NCI-H187 (cell line): ENCODE measurements at places on chromosomes 6 and 20.

DNA sequence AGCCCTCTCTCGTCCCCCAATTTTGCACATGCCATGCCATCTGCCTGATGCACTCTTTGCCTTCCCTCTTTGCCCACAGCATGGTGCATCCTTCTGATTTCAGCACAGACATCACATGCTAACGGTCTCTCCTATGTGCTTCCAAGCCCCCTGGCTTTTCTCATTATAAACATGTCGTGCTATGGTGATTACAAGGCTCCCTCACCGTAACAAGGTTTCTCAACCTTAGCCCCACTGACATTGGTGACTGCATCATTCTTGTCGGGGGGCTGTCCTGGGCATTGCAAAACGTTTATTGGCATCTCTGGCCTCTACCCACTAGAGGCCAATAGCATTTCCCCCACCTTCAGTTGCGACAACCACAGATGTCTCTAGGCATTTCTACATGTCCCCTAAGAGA, 187.2 kb downstream of the TFAP2C start:
- DNase-seq = no peak

DNA sequence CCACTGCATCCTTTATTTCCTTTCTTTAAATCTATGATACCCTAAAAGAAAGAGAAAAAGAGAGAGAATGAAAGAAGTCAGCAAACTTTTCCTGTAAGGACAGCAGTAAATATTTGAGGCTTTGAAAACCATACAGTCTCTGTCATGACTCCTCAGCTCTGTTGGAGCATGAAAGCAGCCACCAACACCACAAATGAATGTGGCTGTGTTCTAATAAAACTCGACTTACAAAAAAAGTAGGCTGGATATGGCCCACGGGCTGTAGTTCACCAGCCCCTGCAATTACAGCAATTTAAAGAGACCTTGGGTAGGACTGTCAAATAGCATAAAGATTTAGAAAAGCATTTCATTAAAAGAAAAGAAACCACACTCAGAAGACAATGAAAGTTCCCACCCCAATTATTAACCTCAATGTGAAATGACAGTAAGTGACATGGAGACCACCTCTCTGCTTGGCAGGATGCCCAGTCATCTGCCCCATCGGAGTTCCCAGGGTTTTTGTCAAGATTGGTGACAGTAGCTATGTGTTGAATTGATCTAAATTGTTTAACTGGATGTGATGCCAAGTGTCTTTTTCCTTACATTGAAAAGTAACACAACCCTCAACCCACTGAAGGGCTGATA, 50.9 kb downstream of the TNFRSF21 start:
- no peak for DNase-seq

DNA sequence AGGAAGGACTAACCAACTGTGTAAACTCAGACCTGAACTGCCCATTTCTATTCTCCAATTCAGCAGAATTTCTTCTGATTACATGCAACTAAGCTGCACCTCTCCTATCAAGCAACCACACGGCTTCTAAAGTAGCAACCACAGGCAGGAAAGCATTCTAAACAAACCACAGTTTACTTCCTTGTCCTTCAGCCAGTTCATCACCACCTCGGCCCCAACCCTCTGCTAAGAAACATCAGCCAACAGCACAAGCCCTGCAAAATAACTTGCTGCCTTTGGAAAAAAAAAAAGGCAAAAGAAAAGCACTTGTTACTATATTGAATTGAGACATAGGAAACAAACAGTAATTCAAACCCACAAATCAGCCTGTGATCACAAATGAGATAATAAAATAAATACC, 140.3 kb downstream of the NFATC2 start:
- DNase-seq = no peak

DNA sequence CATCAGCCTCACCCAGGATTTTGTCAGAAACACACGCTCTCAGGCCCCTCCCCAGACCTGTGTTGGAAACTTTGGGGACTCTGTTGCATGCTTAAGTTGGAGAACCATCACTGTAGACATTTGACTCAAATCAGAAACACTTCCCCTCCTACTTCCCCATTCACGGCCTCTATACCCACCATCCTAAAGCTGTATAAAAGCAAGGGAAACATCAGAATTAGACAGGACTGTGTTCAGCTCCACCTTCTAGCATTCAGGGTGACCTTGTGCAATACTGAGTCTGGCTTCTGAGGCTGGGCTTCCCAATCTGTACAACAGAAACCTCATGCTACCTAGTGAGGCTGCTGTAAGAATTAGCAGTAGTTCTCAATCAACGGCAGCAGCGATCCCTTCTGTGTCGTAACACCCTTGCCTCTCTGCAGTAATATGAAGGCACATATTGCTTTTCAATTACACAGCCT, 252.3 kb downstream of the LY86 start:
- DNase-seq = no peak

GRCh38 chr6:29466241-29466640, 9.3 kb downstream of the OR2H1 start:
- DNase-seq = no peak

GRCh38 chr6:7373739-7374138, 15.8 kb downstream of the CAGE1 start:
- no peak for DNase-seq

- no peak for DNase-seq
Measured at GRCh38 chr20:48786951-48787705, 40.7 kb downstream of the PREX1 start.

DNA sequence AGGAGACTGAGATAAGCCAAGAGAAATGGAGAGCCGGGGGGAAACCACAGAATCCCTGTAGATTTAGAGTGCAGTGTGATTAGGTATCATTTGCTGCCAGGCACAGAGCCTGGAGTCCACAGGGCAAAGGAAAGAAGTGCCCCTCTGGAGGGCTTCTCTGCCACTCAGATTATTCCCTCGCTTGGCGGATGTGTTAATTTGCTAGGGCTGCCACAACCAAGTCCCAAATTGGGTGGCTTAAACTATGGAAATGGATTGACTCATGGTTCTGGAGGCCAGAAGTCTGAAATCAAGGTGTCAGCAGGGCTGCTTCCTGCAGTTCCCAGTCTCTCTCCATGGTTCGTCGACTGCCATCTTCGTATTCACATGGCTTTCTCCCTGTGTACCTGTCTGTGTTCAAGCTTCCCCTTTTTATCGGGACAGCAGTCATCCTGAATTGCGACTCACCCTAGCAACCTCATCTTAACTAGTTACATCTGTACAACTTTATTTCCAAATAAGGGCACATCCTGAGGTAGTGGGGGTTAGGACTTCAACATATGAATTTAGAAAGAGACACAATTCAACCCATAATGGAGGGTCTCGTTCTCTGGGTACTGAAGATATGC, 122.2 kb downstream of the ANKRD60 start:
- no peak for DNase-seq

GRCh38 chr6:98627129-98627775, 207.1 kb upstream of the POU3F2 start:
- DNase-seq = no peak

DNA sequence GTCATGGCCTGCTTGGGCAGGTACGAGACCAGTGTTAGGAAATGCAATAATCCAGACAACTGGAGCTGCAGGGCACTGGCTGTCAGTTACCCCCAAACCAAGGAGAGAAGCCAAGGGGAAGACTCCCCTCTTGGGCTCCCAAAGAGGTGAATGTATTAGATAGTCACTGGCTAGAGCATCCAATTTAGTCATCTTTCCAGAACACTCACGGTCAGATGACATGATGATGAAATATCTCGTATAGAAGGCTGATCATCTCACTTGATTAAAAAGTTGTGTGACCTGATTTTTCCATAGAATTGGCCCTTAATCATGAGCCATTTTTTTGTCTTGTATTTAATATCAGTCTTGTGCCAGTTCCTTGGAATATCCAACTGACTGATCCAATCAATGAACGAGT, 40.7 kb downstream of the SLC22A3 start:
- no peak for DNase-seq

GRCh38 chr6:41284726-41285125, 1.8 kb downstream of the TREM1 start:
- DNase-seq = no peak

- no peak for DNase-seq
Measured at GRCh38 chr6:45920819-45921511, 94.7 kb downstream of the CLIC5 start.

- no peak for DNase-seq
Measured at GRCh38 chr6:41598670-41599014, 39.6 kb upstream of the MDFI start.

GRCh38 chr6:17633465-17634188, 33.5 kb downstream of the FAM8A1 start:
- no peak for DNase-seq

- no peak for DNase-seq
Measured at GRCh38 chr6:167079853-167080297, 43.0 kb upstream of the CCR6 start.

DNA sequence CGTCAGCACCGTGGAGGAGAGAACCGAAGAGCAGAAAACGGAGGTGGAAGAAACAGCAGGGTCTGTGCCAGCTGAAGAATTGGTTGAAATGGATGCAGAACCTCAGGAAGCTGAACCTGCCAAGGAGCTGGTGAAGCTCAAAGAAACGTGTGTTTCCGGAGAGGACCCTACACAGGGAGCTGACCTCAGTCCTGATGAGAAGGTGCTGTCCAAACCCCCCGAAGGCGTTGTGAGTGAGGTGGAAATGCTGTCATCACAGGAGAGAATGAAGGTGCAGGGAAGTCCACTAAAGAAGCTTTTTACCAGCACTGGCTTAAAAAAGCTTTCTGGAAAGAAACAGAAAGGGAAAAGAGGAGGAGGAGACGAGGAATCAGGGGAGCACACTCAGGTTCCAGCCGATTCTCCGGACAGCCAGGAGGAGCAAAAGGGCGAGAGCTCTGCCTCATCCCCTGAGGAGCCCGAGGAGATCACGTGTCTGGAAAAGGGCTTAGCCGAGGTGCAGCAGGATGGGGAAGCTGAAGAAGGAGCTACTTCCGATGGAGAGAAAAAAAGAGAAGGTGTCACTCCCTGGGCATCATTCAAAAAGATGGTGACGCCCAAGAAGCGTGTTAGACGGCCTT, 41.6 kb downstream of the ZBTB2 start:
- DNase-seq = no peak

- no peak for DNase-seq
Measured at GRCh38 chr6:9307786-9308185, 872.4 kb upstream of the SLC35B3 start.

- DNase-seq = peak; percentile 56
Measured at GRCh38 chr6:157763129-157763903, 59.7 kb upstream of the SNX9 start.

GRCh38 chr6:150600301-150601017, 774 bp downstream of the PLEKHG1 start:
- DNase-seq = peak; percentile 65

GRCh38 chr6:148342350-148343046, at the start of gene SASH1:
TSS of gene SASH1 (plus strand) at chr6:148342838. CDS start at chr6:148343068, 230 bp downstream.
- DNase-seq = peak; percentile 52

GRCh38 chr20:38203337-38203980, 38.4 kb upstream of the TGM2 start:
- no peak for DNase-seq

DNA sequence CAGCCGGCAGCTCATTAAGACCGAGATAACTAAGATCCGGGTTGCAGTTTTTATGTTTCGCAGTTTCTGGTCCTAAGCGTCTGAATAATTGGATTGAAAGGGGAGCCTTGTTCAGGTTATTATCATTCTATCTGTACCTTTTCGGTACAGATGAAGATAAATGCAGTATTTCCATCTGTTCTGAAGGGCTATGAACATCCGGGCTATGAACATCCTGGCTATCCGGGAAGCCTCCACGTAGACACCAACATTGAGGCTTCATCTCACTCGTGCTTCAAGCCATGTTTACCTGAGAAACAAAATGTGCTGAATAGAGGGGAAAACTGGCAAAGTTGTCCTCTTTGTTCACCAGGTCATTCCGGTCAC, 399 bp upstream of the REPS1 start:
- no peak for DNase-seq

DNA sequence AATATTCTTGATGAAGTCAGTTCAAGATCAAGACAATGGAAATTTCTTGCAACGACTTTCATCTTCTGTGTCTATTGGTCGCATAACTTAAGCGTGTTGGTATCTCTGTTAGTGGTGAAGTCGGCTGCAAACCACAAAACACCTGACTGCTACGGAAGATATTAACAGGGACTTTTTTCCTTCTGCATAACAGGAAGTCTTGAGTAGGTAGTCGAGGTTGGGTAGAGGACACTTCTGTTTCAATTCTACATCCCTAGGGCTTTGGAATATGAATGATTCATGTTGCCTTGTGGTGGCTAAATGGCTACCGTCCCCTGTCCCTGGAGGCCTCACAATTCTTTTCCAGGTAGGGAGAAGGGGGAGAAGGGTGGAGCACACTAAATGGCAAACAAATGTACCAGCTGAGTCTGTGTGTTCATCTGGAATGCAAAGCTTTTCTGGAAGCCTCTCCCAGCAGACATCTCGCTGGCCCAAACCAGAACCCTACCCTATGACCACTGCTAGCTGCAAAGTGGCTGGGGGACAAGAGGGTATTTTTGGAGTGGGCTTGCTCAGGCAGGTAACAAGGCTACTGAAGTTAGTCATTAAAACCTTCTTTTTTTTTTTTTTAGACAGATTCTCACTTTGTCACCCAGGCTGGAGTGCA, 34.6 kb upstream of the NKX2-2 start:
- DNase-seq = no peak

DNA sequence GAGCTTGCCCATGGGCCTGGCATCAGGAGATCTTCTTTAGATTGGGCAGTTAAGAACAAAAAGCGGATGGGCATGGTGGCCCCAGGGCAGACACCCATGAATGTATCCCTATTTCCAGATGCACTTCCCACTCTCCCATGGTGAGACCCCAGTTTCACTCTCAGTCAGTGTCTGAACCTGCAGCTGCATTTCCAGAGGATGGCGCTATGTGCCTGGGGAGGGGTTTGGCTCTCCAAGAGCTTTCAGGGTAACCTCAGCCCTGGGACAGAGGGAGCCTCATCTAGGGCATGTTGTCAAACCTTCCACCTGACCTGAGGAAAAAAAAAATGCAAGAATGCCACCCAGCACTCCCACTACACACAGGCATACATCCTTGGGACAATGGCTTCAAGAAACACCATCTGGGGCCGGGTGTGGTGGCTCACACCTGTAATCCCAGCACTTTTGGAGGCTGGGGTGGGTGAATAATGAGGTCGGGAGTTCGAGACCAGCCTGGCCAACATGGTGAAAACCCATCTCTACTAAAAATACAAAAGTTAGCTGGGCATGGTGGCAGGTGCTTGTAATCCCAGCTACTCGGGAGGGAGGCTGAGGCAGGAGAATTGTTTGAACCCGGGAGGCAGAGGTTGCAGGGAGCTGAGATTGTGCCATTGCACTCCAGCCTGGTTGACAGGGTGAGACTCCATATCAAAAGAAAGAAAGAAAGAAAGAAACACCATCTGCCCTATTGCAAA, 1.9 kb downstream of the CST9L start:
- DNase-seq = no peak

DNA sequence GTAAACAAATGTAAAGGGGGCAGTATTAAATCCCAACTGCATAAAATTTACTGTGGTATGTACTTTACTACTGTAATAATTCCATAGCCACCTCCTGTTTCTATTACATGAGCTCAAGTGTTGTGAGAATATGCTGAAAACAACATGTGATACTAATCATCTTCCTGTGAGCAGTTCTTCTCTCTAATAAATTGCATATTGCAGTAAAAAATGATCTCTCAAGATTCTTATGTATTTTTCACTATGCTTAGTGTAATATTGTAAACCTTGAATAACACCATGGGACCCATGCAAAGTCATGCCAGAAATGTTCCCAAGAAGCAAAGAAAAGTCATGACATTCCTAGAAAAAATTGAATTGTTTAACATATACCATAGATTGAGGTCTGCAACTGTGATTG, 133.0 kb upstream of the ATXN1 start:
- no peak for DNase-seq

- no peak for DNase-seq
Measured at GRCh38 chr20:63735859-63736718, at the start of gene LIME1. TSS of gene LIME1 (plus strand) at chr20:63736664. CDS start at chr20:63737550, 886 bp downstream.
